ENCODE measurements at places on chromosomes 7 and 10.

DNA sequence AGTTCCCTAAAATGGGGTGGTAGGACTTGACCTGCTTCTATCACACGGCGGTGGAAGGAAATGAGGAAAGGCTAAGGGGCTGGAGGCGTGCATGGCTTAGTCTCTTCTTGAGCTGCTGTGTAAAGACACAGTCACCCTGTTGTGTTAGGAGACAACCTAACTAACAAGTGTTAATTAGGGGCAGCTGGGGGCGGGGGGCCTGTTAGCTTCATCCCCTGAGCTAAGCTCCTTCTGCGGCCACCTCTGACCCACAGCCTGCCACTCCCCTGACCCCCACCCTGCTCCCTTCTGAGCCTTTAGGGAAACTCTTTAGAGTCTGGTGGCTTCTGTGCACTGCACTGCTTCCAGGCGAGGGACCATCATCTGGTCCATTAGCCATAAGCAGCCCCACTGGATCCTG, 28.0 kb downstream of the COL17A1 start:
- DNase-seq, result no peak

DNA sequence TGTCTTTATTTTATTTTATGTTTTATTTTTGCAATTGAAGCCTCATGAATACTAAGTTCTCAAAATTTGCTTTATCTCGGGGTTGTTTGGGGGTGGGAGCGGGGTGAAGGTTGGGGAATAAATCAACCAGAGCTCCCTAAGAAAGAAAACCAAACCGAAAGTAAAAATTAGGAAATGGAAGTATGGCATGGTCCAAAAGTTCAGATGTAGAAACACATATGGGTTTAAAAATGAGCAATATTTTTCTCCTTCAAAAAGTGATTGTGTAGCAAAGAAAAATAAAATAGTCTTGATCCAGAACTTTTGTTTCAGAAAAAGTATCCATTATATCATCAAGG, 177.4 kb upstream of the PLXDC2 start:
- DNase-seq, result no peak

DNA sequence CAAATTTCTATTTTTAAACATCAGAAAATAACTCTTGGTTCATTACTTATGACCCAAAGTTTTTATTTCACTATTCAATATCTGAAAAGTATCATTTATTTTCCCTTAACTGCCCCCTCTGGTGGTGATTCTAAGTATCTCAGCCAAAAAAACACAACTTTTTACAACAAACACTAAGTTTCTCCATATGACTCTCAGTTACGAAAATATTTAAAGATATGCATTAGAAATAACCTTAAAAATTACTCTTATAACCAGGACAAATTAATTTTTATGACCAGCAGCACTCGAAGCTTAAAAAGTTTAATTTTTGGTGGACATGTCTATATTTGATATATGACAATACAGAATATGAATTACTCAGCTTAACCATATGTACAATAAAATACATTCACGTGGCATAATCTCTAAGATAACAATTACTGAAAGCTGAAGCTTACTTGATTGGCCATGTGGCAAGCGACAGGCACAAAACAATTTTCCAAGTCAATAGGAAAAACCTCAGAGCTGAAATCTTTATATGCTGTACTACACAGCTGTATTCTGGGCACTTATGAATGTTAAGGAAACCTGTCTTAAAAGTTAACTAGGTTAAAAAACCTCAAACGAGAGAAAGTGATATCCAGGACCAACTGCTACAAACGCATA, 2.3 kb downstream of the HNRNPA2B1 start:
- DNase-seq, result no peak

- DNase-seq, result no peak
Measured at GRCh38 chr7:133957845-133958244, 169.3 kb upstream of the LRGUK start.

DNA sequence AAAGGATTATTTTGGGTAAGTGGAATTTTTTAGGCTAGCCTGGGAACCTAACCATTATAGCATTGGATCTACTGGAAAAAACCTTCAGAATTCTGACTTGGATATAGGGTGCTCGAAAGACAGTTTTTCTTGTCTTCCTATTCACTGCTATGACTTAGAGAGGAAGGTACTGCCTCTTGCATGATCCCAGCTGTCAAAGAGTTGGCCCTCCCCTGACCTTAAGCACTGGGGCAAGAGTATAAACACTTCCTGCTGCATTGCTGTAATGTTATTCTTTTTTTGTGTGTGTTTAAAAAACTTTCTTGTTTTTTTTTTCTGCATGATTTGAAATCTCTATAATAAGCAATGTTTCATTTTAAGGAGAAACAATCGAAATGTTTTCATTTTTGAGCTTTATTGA, 113.0 kb downstream of the LRMDA start:
- no peak for DNase-seq

GRCh38 chr10:44986179-44986578, 7.6 kb upstream of the DEPP1 start:
- no peak for DNase-seq
